ENCODE measurements at places on chromosomes 6 and 20.

DNA sequence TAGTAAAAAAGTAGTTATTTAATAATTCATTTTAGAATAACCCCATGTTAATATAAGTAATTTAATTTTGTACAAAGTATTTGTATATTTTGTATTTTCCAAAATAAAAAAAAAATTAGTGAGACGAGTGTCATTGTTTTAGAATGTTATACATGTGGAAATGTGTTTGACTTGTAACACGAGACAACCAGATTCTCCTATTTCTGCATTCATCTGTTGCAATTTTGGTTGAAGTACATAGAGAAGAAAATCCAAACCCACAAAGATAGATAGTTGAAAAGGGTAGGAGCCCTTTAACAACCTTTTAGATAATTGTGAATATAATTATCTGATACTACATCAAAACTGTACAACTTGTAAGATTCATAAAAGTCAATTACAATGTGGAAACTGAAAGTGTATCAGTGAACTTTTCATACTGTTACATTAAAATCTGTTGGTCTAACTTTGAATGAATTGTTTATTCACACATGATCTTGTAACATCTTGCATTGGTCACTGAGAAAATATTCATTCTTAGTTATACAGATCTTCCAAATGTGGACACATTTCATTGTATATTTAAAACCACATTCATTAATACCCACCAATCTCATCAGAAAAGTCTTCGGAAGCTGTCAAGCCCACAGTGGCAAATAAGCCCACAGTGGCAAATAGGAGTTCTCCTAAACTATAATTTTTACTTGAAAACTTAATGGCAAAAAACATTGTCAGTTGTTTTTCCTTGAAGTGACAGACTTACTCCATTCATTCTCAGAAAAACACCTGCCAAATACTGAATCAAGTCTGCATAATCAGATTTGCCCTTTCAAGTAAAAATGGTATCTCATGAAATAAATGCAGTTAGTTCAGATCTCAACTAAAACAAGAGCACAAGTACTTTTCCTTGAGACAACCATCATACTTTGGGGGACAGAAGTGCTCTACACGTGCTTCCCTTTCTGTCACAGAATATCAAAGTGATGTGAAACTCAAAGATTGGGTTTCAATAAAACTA is 52.8 kb downstream of the FKBP5 start:
- no peak for DNase-seq

GRCh38 chr20:2293971-2294370 is 1.8 kb upstream of the TGM3 start:
- no peak for DNase-seq

DNA sequence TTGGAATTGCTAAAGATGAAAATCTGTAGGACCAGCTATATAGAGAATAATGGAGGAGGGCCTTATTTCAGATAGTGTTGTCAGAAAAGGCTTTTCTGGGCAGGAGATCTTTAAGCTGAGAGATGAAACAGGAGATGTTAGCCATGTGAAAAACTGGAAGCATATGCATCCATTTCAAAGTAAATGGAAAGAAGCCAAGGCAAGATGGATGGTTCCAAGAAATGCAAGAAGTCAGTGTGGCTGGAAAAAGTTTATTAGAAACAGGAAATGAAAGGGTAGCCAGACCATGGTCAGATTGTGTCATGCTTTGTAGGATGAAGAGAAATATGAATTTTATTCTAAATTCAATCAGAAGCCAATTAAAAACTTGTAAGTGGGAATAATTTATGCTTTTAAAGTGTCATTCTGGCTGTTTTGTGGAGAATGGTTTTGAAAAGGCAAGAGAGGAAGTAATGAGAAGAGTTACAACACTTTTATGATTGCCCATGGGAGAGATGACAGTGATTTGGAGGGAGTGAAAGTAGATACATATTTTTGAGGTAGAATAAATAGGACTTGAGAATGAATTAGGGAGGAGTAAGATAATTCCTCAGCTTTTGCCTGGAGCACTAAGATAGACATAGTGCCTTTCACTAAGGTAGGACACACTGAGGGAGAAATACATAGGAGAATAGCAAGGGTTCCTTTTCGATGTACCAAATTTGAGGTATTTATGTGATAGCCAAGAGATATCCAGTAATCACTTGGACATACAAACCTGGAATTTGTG is 620.1 kb downstream of the HTR1B start:
- DNase-seq: no peak

DNA sequence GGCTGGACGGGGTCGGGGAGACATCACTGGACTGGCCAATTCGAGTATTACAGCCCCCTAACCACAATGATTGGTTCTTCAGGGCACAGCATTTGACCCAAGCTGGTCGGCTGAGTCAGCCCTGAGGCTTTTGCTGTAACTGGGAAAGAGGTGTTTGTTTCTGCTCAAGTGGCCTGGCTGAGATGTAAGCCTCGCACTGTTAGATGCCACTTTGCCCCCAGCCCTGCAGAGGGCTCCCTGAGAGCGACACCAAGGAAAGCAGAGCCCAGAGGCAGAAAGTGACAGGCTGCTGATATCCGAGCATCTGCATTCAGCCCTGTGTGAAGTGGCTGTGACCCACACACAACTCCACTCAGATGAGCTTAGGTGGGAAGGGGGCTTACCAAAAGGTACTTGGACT is 19.4 kb downstream of the ERGIC3 start:
- DNase-seq: peak; percentile 28

DNA sequence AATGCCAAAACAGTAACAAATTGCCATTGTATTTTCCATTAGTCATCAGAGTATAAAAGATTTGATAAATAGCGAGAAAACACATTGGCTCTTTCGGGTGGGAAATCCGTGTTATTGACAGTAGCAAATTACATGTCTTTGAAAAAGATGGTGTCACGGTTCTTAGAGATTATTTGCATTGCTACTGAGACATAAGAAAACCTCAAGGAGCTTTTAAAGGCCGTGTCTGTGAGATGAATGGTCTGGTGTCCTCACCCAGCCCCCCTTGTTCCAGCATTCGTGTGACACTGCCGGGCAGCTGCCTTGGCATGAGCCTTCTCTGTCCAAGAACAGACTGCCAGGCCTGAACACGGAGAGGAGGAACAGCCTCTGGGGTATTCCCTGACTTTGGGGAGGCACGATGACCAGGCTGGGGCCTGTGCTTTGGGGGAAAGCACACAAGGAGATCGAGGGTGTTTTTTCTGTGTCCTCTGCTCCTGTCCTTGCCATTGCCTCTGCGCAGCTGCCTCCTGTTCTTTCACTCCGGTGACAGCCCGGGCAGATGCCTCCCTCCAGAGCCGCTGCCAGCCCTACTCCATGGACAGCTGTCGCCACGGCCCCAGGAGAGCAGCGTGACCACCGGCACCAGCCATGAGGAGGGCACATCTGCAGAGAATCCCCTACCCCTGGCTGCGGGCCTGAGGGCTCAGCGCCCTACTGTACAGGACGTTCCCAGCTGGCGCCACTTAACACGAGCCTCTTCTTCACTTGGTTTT is 167.7 kb upstream of the CDYL start:
- DNase-seq: no peak

GRCh38 chr20:44705364-44706094 is 9.6 kb upstream of the CCN5 start:
- no peak for DNase-seq

DNA sequence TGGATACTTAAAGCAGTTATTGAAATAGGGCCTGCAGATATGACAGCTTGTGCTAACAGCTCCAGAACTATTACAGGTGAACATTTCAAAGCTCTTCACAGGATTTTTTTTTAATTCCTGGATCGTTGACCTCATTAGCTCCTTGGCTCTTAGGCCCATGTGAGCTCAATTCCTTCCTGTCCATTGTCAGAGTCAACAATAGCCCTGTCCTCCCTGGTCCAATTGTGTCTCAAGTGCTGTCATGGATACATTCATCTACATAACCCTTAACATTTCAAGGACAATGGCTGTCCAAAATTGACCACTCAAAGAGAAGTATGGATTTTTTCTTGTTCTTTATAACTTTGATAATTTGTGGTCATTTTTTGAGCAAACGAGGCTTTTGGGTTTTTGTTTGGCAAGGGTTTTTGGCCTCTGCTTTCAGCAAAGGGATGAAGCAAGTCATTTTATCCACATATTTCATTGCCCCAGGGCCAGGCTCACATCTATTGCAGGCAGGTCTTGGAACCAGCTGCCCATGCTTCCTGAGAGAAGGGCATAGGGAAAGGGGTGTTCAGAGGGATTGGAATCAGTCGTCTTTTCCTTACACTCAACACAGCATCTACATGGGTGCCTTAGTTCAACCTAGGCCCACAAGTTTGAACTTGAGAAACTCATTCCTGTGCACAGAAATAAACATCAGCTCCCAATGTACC is 282.1 kb downstream of the TPBG start:
- DNase-seq: no peak

- no peak for DNase-seq
These were observed 142.5 kb upstream of the ID4 start for GRCh38 chr6:19694697-19695096.

GRCh38 chr6:90319979-90320685 is 23.5 kb upstream of the BACH2 start:
- DNase-seq: peak; percentile 61

DNA sequence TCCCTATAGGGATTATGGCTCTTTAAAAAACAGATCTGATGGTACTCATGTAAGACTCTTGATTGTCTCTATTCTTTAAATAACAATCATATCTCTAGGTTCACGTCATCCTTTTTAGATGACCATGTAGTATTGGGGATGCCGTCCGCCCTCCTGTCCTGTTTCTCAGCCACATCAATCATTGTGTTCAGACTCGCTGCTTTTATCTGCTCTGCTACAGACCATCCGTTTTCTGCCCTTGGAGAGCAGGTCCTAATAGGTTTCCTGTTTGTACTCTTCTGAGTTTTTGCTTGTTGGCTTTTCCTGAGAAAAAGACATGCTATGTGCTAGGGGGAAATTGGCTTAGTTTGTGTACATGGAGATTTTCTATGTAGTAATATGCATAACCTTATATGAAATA is 76.8 kb downstream of the SASH1 start:
- no peak for DNase-seq

Data from activated CD4-positive, alpha-beta T cell treated with anti-CD3 and anti-CD28 coated beads for 36 hours (primary cell).